ENCODE measurements at places on chromosomes 3 and 15.

GRCh38 chr3:54746722-54747121, 181.1 kb downstream of the LRTM1 start:
- no peak for DNase-seq

DNA sequence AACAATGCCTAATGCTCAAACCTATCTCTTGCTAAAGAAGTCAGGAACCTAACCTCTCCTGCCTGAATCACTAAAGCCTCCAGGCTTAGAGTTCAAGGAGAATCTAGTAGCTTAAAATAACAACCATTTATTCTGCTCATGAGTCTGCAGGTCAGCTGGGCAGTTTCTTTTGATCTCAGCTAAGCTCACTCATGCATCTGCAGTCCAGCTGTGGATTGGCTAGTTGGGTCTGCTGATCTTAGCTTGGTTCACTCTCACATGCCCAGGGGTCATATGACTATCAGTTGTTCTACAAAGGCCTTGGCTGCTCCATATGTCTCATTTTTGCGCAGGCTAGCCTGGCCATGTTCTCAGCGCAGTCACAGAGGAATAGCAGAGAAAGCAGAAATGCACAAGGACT, 109.2 kb upstream of the STT3B start:
- no peak for DNase-seq

DNA sequence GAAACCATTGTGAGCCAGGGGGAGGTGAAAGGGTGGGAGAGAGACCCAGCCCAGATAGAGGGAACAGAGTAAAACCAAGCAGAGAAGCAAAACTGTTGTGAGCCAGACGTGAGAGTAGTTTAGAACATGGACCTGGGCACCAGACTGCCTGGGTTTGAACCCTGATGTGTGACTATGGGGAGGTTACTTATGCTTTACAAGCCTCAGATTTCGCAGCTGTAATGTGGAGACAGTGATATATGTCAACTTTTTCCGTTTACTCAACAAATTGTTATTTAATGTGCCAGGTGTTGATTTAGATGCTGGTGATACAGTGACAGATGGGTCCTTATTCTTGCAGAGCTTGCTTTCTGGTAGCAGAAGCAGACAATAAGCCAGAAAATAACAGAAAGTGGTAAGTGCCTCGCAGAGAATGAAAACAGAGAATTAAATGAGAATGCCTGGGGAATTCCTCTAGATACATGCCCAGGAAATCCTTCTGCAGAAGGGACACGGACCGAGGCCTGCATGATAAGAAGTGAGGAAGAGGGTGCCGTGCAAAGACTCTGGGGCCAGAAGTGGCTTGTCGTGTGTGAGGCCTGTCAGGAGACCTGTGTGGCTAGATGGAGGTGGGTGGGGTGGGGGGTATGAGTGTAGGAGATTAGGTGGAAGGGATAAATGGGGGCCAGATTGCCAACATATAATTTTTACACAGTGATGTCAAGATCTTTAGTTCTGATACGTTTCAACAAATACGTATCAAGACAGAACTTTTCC, 15.0 kb downstream of the KAT2B start:
- no peak for DNase-seq

DNA sequence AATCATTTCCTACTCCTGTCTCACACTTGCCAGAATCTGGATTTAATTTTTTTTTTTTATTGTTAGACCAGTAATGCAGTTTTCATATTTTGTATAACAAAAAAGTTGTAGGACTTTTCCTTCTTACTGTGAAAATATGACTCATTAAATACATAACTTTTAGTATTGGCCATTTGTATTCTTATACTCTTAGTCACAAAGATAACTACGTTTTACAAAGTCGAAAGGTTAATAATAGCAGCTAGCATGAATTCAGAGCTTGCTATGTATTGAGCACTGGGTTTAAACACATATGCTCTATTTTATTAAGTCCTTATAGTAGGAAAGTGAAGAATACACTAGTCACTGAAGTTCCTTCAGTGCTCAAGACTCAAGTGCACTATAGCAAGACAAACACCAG, 43.1 kb downstream of the LRRN1 start:
- DNase-seq, result no peak

DNA sequence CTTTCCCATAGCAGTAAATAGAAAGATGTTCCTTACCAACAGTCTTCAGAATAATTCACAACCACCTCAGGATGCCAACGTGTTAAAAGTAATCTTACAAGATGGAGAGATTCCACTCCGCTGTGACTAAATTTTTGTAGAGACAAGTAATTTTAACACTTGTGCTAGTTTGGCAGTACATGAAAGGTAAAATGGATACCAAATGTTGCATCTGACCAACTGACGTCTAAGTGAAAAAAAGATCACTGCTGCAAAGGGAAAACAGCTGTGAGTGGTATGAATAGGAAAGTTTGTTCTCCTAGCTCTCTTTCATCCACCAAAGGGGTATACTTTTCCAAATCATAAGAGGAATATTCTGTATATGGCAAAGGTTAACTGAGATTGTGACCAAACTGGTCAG, 2.6 kb downstream of the SPG21 start:
- no peak for DNase-seq

DNA sequence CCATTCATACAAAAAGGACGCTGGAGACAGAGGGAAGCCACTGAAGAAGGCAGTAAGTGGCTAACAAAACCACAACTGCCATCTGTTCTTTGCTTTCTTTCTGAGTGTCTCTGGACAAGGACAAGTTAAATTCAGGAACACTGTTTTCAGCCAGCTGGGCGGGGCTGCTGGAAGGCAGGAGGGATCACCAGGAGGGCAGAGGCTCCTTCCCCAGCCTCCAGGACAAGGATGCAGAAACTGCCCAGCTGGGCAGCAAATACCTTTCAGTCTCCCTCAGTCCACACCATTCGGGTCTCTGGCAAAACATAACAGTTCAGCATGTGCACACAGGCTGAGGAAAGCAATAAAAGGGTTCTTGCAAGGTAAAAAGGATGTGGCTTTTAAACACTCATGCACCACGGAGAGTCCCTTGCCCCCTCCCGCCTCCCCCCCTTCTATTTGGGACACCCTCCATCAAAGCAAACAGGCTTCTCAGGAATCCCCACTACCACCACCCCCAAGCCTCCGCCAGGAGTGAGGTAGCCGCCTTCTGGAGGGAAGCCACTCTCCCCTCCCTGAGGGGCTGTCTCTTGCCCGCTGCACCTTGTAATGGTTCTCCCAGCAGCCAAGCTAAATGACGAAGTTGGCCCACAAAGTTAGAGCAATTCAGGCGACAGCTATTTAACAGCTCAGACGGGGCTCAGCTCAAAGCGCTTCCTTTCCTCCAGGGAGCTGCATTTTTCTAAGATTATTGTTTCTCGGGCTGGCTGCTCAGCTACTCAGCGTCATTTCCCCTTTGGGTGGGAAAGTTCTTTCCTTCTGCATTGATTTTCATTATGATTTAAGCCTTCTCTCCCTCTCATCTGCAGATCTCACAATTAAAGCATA, 3.8 kb downstream of the HEG1 start:
- peak; percentile 34 for DNase-seq

DNA sequence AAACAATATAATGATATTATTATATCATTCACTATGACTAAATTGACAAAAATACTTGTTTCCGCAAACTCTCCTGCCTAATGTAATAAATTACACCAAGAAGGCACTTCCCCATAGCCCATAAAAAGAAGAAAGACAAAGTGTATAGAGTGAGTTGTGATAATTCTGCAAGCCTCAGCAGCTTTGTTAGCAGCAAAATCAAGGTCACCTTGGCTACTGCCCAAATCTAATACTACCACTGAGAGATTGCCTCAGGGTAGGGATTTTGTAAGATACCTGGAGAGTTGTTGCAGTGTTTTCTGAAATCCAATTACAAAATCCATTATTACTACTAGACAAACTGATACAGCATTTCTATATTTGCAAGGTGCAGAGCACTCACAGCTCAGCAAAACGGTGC, 503.5 kb downstream of the FGF12 start:
- DNase-seq, result no peak

DNA sequence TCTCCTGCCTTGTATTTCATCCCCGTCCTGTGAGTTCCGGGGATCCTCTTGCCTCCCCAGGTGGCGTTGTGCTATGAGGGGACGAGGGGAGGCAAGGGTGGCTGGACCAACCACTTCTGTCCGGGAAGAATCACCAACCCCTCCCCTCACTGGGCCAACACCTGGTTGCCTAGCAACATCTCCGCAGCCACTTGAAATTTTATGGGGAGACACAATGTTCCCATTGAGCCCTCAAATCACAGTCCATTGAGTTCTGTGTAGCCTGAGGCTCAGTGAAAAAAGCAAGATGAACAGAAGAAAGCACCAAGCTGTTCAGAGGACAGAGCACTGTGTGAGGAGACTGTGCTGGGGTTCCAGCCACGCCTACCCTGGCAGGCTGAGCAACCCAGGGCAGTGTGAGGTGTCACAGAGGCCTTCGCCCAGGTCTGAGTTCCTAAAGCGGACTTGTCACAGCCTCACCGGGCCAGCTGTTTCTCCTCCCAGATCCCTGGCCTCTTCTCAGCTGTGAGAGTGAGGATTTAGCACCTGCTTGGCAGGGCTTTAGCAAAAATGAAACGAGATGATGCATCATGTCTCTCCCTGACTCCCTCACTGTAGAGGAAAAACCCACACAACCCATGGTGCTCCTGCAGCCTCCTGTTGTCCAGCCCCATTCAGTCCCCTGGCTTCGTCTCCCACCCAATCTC, 76.8 kb downstream of the ATP2B2 start:
- DNase-seq, result no peak

DNA sequence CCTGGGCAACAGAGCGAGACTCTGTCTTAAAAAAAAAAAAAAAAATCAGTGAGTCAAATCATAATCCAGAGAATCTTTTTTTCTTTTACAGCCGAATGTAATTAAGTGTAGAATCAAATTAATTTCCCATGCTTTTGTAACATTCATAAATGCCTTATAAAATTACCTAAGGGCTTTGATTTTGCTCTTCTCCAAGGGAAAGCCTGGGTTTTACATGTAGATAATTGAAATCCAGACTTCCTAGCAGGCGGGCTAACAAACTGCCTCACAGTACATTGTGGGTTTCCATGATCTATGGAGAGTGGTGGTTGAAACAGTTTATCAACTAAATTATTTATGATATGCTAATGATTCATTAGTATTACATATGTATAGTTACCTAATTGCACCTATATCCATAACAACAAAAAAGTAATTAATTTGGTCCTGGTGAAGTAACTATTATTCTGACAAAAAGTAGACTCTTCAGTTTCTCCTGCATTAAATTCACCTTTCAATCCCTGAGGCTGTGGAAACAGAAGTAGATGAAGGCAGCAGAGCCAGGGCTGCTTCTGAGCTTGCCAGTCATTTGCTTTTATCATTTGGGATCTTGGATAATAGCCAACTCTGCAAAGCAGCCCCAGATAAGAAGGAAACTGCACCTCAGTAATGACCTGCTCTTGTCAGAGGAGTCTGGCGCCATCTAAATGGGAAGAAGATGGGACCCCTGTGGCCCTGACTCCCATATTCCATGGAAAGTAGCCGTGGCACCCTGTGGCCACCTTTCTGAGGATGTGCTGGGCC, 9.5 kb downstream of the CCR9 start:
- no peak for DNase-seq

GRCh38 chr3:179697736-179698332, 45.0 kb downstream of the USP13 start:
- no peak for DNase-seq

DNA sequence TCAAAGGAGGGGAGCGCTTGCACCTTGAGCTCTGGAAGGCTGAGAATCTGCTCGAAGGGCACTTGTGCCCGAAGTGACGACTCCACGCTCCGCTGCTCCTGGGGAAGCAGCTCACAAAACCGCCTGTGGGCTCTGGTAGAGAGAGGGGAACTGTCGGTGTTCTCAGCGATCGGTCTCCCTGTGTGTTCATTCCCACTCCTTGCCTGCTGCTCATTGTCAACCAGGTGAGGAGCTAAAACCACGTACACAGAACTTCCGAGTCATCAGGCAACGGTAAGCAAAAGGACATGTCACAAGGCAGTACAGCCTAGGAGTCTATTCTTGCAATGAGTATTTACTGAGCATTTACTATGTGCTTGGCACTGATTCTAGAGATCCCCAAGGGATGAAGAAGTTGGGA, 1.5 kb downstream of the CIB1 start:
- DNase-seq, result no peak

DNA sequence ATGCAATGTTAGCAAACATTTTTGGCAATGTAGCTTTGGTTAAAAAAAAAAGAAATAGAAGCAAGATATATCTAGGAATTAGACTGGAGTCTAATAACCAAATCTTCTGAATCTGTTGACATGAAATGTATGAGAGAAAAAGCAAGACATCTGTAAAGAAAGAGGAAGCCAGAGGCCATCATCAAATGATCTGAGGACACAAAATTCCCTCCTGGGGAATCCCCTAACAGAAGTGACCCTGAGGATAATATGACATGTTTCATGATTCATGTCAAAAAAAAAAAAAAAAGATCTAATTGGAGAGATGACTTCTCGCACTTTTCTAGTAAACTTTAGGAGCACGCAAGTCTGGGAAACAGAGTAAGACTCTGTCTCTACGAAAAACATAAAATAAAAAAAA, 70.9 kb downstream of the IMPG2 start:
- DNase-seq, result no peak

DNA sequence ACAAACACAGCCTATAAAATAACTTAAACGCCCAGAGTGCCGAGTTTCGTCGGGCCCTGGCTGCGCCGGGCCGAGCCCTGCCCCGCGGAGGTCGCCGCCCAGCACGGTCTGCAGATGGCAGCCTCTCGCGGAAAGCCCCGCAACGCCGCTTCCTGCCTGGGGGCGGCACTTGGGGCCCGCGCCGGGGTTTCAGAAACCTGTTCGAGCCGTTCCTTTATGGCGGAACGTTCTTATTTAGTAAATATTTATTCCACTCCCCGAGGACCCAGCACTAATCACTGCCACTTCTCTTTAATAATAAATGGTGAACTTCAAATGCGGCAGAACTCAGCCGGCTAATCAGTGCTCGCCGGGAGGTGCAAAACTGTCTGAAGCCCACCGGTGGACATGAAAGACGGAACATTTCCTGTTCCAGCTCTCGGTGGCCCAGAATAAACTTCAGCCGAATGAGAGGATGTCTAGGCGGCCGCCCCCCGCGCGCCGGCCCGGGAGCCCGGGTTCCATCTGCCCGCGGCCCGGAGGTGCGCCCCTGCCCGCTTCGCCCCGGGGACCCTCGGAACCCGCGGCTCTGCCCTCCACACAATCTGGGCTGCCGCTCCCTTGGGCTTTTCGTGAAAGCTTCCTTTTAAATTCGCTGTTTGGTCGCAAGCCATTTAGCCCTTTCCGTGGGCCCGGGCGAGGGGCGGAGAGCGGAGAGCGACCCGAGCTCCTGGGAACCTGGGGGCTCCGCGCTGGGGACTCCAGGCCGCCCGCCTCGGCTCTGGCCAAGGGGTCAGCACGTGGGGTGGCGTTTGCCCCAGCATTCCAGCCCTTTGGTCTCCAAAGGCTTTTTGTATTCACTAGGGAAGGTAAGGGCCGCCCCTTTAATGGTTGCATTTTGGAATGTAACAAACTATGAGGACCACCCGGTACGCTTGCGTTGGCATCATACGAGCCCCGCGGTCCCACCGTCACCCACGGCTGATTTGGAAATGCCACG, 110.8 kb upstream of the ATP11B start:
- peak; percentile 39 for DNase-seq

All from stimulated activated CD4-positive, alpha-beta T cell treated with anti-CD3 and anti-CD28 coated beads, Interleukin-15, amount 100 ng/mL, for 1 hour (primary cell).